ENCODE measurements at places on chromosomes 16 and 17. TPM values are rescaled to one million over a fixed set of nuclear protein-coding genes. Genes with fewer than 3 reads are reported as not detected.
A peak's percentile ranks its signal among the peaks of the same experiment; 100 is the strongest.

DNA sequence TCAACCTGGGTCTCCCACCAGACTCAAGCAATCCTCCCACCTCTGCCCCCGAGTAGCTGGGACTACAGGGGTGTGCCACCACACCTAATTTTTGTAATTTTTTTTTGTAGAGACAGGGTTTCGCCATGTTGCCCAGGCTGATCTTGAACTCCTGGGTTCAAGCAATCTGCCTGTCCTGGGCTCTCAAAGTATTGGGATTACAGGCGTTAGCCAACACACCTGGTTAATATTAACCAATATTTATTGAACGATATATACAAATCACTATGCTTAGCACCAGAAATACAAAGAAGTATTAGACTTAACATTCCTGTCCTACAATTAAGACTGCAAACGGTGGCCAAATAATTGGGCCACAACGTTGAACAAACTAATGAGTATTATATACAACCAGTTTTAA is 4.2 kb downstream of the MBTD1 start:
- H3K27ac ChIP-seq, result no peak overlapping the region
- H3K27me3 ChIP-seq, result no peaks in the 10 kb centered on the region

- H3K4me3 ChIP-seq, result no peak overlapping the region
- peaks cover 11% of the 10 kb centered on the region for H3K4me1 ChIP-seq
- DNase-seq, result no peak
- H3K27ac ChIP-seq, result no peak overlapping the region
- H3K27me3 ChIP-seq, result no peaks in the 10 kb centered on the region
These were observed 27.7 kb downstream of the CLUH start for GRCh38 chr17:2683912-2684311.

DNA sequence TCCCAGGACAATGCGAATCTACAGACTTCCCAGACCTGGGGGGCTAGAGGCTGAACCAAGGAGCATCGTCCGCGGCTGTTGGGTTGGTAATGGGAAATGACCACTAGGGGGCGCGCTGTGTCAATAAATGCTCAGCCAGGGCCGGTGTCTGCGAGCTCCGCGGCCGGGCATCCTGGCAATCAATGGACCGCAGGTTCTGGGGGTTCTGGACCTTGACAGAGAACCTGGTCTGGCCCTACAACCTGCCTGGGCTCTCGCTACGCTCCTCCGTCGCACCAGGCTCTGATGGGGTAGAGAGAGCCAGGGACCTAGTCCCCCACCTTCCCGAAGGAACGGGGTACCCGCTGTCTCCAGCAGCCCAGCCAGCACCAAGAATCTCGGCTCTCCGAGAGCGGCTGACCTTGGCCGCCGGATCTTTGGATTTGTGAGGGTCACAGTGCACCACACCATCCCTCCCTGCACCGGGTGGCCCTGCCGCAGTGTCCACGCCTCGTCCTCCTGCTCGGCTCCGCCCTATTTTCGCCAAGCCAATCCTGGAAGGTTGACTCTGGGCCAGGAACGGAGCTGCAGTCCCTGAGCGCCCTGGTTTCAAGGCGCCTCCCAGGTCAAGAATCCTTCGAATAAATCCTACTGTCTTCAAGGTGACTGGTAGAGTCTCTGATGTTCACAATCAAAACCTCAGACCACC is 20.4 kb upstream of the BEAN1 start:
- no peaks in the 10 kb centered on the region for H3K27me3 ChIP-seq
- peak overlapping the region; percentile 24 for H3K4me3 ChIP-seq
- no peak overlapping the region for H3K27ac ChIP-seq
- no peaks in the 10 kb centered on the region for H3K36me3 ChIP-seq
- peak; percentile 54 for DNase-seq

- no peak overlapping the region for H3K27ac ChIP-seq
- no peaks in the 10 kb centered on the region for H3K36me3 ChIP-seq
- DNase-seq, result no peak
- H3K4me3 ChIP-seq, result no peak overlapping the region
- H3K27me3 ChIP-seq, result no peaks in the 10 kb centered on the region
These were observed 7.8 kb downstream of the ITGA3 start for GRCh38 chr17:50063561-50064252.

Gene CCL2
- 97.1 TPM for polyA plus RNA-seq

- no peak for DNase-seq
- no peak overlapping the region for H3K27ac ChIP-seq
- no peaks in the 10 kb centered on the region for H3K36me3 ChIP-seq
- H3K27me3 ChIP-seq, result no peaks in the 10 kb centered on the region
These were observed 21.3 kb upstream of the CRYBA1 start for GRCh38 chr17:29225396-29225795.

- peaks cover 30% of the 10 kb centered on the region for H3K36me3 ChIP-seq
- no peak overlapping the region for H3K27ac ChIP-seq
- H3K4me1 ChIP-seq, result no peaks in the 10 kb centered on the region
- H3K4me3 ChIP-seq, result no peak overlapping the region
- no peak for DNase-seq
These were observed 5.9 kb downstream of the RBL2 start for GRCh38 chr16:53440125-53440524.

DNA sequence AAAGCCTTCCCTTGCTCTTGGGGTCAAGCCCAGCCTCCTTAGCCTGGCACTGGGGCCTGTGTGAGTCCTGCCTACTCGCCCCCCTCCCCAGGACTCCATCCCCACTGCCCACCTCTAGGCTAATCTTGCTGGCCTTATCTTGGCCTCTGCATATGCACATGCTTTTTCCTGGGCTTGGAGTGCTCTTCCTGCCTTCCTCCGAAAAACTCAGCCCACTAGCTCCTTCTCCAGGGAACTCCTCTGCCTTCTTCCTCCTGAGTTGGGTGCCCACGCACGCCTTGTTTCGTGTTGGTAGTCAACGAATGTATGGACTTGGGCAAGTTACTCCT is 16.5 kb downstream of the TBX2 start:
- no peak overlapping the region for H3K27ac ChIP-seq
- no peak overlapping the region for H3K4me3 ChIP-seq
- no peak for DNase-seq
- H3K4me1 ChIP-seq, result no peaks in the 10 kb centered on the region

Gene CLEC19A
- polyA plus RNA-seq, result not detected

Gene P2RX5
- polyA plus RNA-seq, result 1.3 TPM

GRCh38 chr17:80956321-80957190 is 35.1 kb upstream of the CHMP6 start:
- no peak for DNase-seq
- H3K27me3 ChIP-seq, result no peaks in the 10 kb centered on the region
- no peaks in the 10 kb centered on the region for H3K36me3 ChIP-seq
- no peak overlapping the region for H3K4me3 ChIP-seq

- H3K36me3 ChIP-seq, result no peaks in the 10 kb centered on the region
- no peaks in the 10 kb centered on the region for H3K27me3 ChIP-seq
- peak; percentile 35 for DNase-seq
- H3K4me3 ChIP-seq, result no peak overlapping the region
- H3K4me1 ChIP-seq, result no peaks in the 10 kb centered on the region
These were observed 1.1 kb upstream of the ADCY7 start for GRCh38 chr16:50265260-50265659.

Gene ZP2
- not detected for polyA plus RNA-seq

DNA sequence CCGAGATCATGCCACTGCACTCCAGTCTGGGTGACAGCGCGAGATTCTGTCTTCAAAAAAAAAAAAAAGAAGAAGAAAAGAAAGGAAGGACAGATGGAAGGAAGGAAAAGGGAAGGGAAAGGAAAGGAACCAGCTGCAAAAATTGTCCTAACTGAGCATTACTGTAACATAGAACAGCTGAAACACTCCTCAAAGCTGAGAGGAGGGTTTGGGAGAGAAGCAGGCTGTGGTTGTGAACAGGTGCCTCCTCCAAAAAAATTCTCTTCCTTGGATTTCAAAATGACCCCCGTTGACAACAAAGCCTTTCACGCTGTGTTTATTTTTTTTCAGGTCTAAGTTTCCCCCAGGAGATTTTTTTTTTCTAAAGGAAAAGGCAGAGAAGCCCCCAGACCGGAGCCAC is 541.4 kb downstream of the WWOX start:
- no peaks in the 10 kb centered on the region for H3K4me1 ChIP-seq
- no peaks in the 10 kb centered on the region for H3K36me3 ChIP-seq
- DNase-seq, result no peak
- no peaks in the 10 kb centered on the region for H3K27me3 ChIP-seq

Gene NTN1
- polyA plus RNA-seq, result 2.3 TPM

- H3K27me3 ChIP-seq, result no peaks in the 10 kb centered on the region
- H3K36me3 ChIP-seq, result no peaks in the 10 kb centered on the region
- no peak for DNase-seq
- H3K27ac ChIP-seq, result peak overlapping the region; percentile 86
- H3K4me3 ChIP-seq, result no peak overlapping the region
These were observed 45.8 kb downstream of the PITPNC1 start for GRCh38 chr17:67422897-67423296.

DNA sequence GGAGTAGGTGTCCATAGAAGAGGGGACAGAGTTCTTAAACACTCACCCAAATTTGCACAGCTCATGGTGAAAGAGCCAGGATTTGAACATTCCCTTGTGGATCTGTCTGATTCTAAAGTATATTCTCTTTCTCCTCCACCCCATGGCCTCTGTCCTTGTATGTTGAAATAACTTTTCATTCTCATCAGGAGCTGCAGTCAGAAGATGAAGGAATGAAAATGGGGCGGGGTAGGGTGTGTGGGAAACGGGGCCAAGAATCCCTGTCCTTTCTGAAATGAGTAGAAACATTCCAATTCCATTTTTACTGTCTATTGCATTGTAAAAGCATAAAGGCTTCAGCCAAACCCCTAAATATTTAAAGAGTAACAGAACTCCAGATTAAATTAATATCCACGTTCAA is 42.8 kb downstream of the NOG start:
- H3K27me3 ChIP-seq, result no peaks in the 10 kb centered on the region

- H3K27me3 ChIP-seq, result no peaks in the 10 kb centered on the region
- H3K36me3 ChIP-seq, result no peaks in the 10 kb centered on the region
- DNase-seq, result no peak
- no peak overlapping the region for H3K4me3 ChIP-seq
- H3K27ac ChIP-seq, result peak overlapping the region; percentile 36
These were observed 21.4 kb downstream of the TTLL6 start for GRCh38 chr17:48795444-48796162.

- H3K4me3 ChIP-seq, result no peak overlapping the region
- no peaks in the 10 kb centered on the region for H3K4me1 ChIP-seq
- no peaks in the 10 kb centered on the region for H3K27me3 ChIP-seq
- H3K36me3 ChIP-seq, result no peaks in the 10 kb centered on the region
- H3K27ac ChIP-seq, result no peak overlapping the region
These were observed 7.3 kb upstream of the TSPOAP1 start for GRCh38 chr17:58335779-58336455.

GRCh38 chr16:305916-306626 is 23.1 kb downstream of the PDIA2 start:
- DNase-seq, result no peak
- H3K4me1 ChIP-seq, result no peaks in the 10 kb centered on the region
- H3K36me3 ChIP-seq, result no peaks in the 10 kb centered on the region
- H3K27me3 ChIP-seq, result no peaks in the 10 kb centered on the region

- no peaks in the 10 kb centered on the region for H3K27me3 ChIP-seq
- DNase-seq, result peak; percentile 59
- H3K4me3 ChIP-seq, result no peak overlapping the region
- H3K27ac ChIP-seq, result peak overlapping the region; percentile 92
These were observed 54.8 kb upstream of the BCAR1 start for GRCh38 chr16:75306099-75306762.

DNA sequence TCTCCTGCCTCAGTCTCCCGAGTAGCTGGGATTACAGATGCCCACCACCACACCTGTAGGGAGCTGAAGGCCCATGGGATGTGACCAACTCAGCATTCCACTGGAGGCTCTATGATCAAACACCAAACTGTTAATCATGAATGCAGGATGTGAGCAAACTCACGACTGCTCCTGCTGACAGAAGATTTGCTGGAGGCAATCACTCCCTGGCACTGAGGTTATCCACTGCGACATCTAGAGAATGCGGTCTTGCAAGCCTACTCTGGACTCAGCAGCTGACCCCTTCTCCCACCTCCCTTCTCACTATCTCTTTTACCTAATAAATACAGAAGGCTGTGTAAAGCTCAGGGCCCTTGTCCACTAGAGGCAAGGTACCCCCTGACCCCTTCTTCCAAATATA is 4.9 kb downstream of the TEX14 start:
- H3K27ac ChIP-seq, result no peak overlapping the region
- H3K4me1 ChIP-seq, result no peaks in the 10 kb centered on the region
- H3K27me3 ChIP-seq, result no peaks in the 10 kb centered on the region
- no peaks in the 10 kb centered on the region for H3K36me3 ChIP-seq
- no peak for DNase-seq
- no peak overlapping the region for H3K4me3 ChIP-seq

Measured in pancreas (tissue), 10 donors.